NCI-H1105 (cell line): ENCODE measurements at places on chromosomes 7 and 10.

DNA sequence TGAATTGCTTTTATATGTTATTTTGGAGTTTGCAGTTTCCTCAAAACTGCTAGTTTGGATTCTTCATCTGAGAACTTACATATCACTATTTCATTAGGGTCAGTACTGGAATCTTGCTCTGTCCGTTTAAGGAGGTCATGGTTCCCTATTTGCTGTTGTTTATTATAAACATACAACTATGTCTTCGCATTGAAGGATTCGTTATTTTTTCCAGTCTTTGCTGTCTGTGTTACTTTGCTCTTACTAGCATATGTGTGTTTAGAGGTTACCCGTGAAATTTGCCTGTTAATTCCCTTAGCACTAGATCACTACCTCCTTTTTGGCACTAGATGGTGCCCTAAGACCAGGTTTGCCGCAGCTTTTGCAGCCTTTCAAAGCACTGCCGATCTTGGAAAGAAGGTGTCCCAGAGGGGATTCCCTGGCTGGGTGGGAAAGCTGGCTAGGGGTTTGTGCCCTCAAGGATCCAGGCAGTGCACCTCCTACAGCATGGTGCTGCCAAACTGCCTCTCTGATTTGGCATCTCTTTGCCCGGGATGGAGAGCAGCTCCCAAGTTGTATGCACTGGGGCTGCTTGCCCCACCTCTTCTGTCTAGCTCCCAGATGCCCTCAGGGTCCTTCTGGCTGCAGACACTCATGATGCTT is 103.1 kb upstream of the APBB1IP start:
- DNase-seq: no peak

- no peak for DNase-seq
Observed at GRCh38 chr7:101843293-101844271, 26.2 kb downstream of the CUX1 start.

DNA sequence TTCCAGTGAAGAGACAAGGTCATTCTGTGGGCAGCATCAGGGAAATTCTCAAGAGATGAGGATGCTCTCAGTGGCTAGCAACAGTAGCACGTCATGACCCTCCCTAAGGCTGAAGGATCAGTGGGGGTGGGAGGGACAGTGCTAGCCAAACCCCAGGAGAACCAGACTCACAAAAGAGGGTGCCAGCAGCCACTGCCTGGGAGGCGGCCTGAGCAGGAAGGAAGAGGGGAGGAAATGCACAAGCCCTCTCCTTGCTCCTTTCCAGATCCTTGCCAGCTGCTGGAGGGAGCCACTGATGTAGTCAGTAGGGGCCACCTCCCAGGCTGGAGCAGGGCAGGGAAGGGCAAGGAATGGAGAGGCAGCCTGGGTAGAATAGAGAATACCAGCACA is 302.7 kb downstream of the RPS24 start:
- DNase-seq: no peak

DNA sequence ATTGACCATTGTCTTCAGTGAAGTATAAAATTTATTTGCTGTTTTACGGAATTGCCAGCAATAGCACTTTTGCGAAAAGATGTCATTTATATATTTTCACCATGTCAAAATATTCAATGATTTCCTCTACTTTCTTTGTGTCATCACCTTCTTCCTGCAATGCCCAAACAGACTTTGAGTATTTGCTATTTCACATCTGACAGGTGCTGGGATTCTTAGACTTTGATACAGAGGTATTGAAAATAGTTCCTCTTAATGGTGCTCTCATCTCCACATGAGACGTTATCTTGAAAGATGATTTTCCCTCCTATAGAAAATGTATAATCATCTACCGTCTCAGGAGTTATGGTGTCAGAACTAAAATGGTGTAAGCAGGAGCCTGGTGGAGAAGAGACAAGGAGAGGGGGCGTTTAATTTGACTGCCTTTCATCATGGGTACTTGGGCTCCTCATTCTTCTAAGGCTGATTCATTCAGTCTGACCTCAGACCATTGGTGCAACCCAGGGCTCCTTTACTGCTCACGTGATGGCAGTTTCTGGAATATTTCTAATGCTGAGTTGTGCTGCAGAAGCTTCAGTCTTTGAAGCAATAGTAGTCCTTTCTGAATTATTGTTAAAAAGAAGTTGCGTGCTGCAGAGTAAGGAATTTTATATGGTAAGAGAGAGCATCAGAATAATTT is 404.6 kb downstream of the PHTF2 start:
- DNase-seq: no peak

DNA sequence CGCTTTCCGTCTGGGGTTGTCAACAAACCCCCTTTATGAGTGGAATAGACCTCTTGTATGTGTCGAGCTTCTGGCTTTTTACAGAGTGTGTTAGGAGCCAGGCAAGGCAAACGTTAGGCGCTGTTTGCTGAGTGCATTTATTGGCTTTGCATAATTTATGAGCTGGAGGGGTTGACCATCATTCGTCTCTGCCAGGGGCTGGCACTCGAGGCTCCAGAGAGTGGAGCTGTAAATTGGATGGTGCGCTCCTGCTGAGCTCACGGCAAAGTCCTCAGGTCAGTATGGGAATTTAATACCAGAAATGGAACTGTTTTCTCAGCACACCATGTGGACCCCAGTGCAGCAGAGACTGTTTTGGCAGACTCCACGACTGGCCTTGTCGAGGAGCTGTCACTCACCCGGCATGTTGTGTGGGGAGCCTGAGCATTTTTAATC is 699.4 kb upstream of the GALNT17 start:
- DNase-seq: peak; percentile 53

- no peak for DNase-seq
Observed at GRCh38 chr10:78162853-78163252, 129.2 kb downstream of the RPS24 start.

- DNase-seq: no peak
Observed at GRCh38 chr10:131856441-131857094, 44.2 kb upstream of the PPP2R2D start.

GRCh38 chr7:33862946-33863814 is 42.2 kb upstream of the BMPER start:
- no peak for DNase-seq

DNA sequence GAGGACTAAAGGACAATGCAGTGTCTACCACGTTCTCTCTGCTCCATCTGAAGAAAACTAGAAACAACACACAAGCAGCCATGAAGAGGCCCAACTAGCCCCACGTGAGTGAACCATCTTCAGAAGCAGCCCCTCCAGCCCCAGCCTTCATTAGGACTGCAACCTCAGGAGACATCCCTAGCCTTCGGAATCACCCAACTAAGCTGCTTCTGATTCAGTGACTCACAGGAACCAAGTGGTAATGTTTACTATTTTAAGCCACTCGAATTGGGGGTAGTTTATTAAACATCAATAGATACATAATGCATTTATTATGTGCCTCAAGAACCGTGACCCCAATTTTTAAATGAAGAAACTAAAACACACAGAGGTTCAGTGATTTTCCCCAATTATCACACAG is 22.6 kb downstream of the ARHGAP12 start:
- DNase-seq: no peak

DNA sequence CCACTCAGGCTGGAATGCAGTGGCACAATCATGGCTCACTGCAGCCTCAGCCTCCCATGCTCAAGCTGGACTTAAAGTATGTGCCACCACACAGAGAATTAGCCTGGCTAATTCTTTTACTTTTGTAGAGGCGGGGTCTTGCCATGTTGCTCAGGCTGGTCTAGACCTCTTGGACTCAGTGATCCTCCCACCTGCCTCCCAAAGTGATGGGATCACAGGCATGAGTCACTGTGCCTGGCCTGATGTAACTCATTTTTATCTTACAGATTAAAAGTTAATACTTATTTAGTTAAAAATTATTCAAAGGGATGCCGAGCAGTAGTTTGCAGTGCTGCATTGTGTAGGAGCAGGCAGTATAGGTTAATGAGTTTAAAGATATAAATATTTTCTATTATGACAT is 12.6 kb upstream of the PLXDC2 start:
- no peak for DNase-seq

- DNase-seq: no peak
Observed at GRCh38 chr7:2972835-2973161, 70.9 kb downstream of the CARD11 start.

GRCh38 chr7:33040803-33041516 is 21.6 kb downstream of the NT5C3A start:
- DNase-seq: no peak
